ENCODE measurements at places on chromosomes 11 and 22. TPM values are rescaled to one million over a fixed set of nuclear protein-coding genes. Genes with fewer than 3 reads are reported as not detected.

Gene MISFA
- 11.7 TPM for polyA plus RNA-seq

Gene UCP2
- polyA plus RNA-seq = 38.6 TPM

Gene PDGFD
- 6.2 TPM for polyA plus RNA-seq

- peak; percentile 68 for DNase-seq
Observed at GRCh38 chr22:36191106-36191836, 10.3 kb downstream of the APOL4 start.

DNA sequence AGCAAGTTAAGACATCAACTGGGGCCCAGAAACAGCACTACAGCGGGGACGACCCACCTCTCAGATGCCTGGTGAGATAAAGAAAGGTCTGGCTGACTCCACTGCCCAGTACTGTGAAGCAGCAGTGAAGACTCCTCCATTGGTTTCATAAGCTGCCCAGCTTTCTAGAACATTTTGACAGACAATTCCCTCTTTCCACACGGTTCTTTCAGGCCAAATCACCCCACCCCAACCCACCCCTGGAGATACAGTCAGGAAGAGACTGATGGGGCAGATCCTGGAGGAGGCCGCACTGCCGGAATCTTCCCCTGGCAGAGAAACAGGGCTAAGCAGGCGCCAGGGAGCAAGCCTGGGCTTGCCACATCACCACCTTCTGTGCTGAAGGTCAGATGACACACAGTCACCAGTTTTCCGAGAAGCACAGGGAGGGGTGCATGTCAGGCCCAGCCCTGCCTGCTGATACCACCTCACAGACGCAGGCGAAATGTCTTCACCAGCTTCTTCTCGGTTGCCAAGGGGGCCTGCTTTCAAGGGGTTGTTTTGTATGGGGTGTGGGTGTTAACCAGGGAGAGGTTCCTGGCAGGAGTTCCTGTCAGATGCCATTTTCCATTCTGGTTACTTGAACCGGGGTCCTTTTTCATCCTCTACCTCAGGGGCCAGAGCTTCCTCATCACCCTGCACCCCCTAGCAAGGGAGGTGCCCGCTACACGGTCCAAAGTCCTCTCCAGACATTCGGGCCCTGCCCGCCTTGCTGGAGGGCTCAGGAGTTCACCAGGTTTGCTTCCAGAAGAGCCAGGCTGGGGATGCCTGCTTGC is 1.4 kb upstream of the NEAT1 start:
- peak; percentile 97 for DNase-seq

DNA sequence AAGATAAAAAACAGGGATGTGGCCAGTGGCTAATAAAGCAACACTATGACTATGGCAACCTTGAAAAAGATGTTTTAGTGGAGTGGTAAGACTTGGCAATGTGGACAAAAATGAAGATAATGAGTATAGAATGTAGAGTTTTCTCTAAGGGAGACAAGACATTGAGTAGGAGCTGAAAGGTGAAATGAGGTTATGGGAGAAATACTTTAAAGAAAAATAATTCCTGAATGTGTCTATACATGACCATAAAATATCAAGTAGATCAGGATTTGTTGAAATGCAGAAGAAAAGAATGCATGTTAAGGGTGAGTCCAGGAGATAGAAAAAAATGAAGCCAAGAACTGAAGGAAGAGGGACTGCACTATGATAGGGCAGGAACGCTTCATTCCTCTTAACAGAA is 101.6 kb upstream of the CARD18 start:
- no peak for DNase-seq

Gene RAB6A
- polyA plus RNA-seq = 108 TPM
